ENCODE measurements at places on chromosomes 2 and 18.

GRCh38 chr18:46456691-46457090, 200.3 kb downstream of the LOXHD1 start:
- no peak for DNase-seq

GRCh38 chr18:34938090-34938489, 103.1 kb upstream of the MAPRE2 start:
- DNase-seq = no peak

DNA sequence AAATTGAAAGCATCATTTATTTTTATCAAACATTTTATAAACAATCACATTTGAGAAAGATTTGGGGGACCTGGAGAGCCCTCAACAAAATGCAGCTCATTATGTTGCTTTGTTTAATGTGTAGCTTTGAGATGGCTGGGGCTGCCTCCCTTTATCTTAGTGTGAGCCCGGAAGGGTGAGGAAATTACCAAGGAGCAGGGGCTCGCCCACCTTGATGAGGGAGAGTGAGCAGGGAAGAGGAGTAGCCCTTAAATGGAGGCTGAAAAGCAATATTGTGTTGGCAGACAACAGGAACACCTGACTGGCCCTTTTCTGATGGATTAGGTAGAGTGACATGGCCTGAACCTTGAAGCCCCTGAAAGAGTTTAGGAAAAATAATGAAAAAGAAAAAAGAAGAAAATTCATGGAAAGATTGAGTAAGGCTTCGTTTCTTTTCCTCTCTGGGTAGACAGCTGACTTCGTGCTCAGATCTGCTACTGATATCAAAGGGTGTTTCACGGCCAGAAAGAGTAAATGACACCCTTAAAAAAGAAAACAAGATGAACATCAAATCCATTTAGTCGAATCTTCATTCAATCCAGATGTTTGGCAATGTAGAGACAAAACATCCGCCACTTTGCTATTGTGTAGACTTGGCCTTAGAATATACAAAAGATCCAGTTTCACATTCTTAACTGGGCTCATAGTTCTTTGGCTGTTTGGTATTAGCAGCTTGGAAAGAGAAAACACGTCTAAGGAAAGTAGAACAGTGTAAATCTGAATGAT, 206.5 kb upstream of the TCF4 start:
- DNase-seq = no peak

DNA sequence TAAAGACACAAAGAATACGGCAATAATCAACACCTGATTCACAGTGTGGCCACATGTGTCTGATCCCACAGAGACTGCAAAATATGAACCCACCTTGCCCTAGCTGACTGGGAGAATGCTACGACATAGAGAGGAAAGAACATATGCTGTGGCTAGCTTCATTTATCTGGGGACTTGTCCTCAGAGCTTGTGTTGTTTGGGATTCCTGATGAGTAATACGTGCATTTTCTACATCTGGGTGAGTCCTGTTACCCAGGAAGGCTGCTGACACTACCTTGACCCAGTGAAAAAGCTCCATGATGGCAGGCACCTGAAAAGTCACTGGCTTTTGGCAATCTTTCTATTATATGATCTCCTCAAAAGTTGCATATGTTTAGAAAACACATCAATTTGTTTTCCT, 427.7 kb upstream of the LYPD1 start:
- no peak for DNase-seq

- DNase-seq = no peak
Measured at GRCh38 chr2:129717560-129718130, 261.8 kb upstream of the RAB6C start.

- no peak for DNase-seq
Measured at GRCh38 chr2:120301284-120301683, 44.7 kb upstream of the INHBB start.

DNA sequence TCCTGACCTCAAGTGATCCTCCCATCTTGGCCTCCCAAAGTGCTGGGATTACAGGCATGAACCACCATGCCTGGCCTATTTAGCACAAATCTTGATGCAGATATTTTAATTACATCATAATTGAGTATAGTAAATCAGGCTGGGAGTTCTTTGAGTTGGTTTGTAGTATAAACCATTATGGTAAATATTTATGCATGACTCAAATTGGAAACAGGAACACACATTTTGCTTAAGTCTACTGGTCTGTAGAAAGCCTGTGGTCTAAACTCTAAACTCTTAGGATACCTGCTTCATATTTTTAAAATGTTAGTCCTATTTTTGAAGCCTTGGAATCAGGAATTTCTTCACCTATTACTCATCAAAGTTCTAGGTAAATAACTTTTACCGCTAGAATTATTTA, 16.8 kb downstream of the ASXL3 start:
- DNase-seq = no peak

DNA sequence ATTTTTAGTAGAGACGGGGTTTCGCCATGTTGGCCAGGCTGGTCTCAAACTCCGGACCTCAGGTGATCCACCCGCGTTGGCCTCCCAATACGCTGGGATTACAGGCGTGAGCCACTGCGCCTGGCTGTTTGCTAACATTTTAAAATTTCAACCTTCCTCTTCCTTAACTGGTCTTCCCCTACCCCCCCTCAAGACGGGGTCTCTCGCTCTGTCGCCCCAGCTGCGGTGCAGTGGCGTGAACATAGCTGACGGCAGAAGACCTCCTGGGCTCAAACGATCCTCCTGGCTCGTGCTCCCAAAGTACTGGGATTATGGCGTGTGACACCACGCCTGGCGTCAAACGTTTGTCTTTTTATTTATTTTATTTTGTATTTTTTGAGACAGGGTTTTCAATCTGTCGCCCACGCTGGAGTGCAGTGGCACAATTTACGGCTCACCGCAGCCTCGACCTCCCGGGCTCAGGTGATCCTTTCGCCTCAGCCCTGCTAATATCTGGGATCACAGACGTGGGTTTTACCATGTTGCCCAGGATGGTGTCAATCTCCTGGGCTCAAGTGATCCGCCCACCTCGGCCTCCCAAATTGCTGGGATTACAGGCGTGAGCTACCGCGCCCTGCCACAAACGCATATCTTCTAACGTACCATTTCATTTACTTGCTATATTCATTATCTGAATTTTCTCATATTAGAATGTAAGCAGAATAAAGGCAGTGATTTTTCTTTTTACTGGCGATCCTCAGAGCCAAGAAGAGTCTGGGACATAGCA, 984 bp upstream of the MSH2 start:
- DNase-seq = no peak

GRCh38 chr2:229335330-229335729, 64.2 kb upstream of the PID1 start:
- DNase-seq = no peak

- DNase-seq = no peak
Measured at GRCh38 chr18:62587689-62588088, 64.9 kb downstream of the ZCCHC2 start.

DNA sequence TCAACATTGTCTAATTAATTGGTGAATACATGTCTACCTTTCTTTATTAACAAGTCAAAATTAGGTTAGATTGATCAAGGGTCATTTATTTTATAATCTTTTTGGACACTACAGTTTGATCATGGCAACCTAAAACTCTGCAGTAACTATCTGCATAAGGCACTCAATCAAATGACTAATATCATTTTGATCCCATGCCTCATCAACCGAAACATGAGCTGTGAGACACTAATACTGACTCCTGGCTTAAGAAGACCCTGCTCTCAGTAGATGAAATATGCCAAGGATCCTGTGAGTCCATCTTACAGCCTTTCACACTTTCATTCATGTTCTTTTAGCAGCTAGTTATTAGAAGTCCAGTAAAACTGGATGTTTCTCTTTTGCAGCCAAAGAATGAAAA, 169.4 kb upstream of the CAVIN2 start:
- DNase-seq = no peak

- DNase-seq = no peak
Measured at GRCh38 chr18:58223717-58224424, 179.8 kb downstream of the NEDD4L start.

DNA sequence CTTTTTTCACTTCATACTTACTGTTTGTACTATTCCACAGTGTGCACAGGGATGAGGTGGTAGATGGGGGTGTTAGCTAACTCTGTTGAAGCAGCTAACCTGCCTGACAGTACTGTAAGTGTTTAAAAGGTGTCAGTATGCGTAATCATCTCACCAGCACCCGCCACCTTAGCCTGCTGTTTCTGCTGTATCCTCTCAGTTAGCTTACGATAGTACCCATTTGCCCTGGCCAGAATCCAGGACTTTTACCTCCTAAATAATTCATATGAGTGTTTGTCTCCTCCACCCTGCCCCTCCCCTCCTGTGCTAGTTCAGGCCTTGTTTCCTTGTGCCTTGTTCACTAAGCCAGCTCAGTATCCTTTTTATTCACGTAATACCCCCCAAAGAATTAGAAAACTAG, 34.2 kb downstream of the TRAPPC12 start:
- no peak for DNase-seq

GRCh38 chr2:37377187-37377532, 32.7 kb downstream of the QPCT start:
- no peak for DNase-seq

GRCh38 chr2:213559053-213559452, 274.8 kb downstream of the SPAG16 start:
- no peak for DNase-seq

GRCh38 chr2:204108330-204108751, 171.8 kb downstream of the ICOS start:
- DNase-seq = no peak

GRCh38 chr2:203407496-203407895, 79.3 kb downstream of the ABI2 start:
- no peak for DNase-seq

DNA sequence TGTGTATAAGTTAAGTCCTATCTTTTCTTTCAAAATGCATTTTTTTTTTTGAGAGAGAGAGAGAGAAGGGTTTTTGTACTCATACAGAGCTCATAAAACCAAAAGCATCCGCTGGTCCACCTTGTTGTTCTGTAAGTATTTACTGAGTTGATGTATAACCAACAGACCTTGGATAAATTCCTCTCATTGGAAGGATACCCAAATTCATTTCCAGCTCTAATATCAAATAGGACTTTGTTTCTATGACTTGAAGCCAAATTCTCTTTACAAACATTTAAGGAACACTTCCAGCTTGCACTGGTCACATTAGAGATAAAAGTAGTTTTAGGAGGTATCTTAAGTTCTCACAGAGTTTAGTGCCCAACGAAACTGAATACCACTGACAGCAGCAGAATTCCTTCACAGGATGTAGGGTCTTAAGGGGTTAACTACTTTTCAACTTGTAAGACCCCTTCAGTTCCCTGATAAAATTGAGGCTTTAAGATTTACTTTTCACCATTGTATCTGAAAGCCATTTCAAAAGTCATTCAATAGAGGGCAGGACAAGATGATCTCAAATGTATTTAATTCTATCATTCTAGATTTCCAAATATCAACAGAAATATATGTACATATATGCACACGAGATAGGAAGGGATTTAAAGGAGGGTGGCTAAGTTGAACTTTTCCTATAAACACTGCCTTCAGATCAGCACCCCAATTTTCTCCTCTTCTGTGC, 1398.5 kb upstream of the CELF4 start:
- no peak for DNase-seq

DNA sequence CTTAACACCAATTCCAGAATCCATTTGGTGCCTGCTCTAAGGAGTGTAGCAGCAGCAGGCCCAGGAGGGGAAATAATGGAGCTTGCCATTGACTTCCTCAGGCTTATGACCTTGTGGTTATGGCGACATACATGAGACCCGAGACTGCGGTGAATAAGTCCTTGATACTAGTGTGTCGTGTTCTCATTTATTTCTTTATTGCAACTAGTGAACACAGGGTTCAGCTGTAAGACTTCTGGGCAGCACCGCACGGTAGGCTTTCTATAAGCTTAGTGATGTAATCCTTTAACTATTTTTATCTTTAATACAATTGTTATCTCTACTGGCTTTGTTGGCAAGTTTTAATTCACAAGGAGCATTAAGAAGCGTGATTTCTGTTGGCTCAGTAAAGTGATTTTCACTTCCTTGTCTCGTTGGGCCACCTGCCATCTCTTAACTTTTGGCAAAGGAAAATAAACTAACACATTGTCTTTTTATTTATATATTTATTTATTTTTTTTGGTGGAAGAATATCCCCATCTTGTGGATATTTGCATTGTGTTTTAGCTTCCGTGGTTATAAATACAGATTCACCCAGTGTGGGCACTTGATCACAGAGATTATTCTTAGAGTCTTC, 139.8 kb downstream of the LTBP1 start:
- peak; percentile 2 for DNase-seq

- no peak for DNase-seq
Measured at GRCh38 chr2:117776888-117777287, 37.6 kb upstream of the DDX18 start.

DNA sequence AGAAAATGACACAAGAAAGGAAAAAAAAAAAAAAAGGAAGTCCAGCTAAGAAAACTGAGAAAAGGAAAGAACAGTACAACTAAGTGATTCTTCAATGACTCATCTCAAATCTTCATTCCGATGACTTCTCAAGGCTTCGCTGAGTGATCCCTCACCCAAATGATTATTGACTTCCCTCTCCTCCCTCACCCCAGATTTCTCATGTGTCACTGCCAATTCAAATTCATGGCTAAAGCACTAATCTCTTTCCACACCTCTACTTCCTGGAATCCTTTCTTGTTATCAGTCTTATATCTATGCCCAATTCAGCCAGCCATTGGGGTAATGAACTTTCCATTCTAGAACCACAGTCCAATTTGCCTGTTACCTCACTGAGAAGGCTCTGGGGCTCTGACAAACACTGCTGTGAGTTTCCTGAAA, 7.2 kb upstream of the ABCB11 start:
- peak; percentile 45 for DNase-seq

- no peak for DNase-seq
Measured at GRCh38 chr2:83017366-83018090, 1441.6 kb downstream of the SUCLG1 start.

DNA sequence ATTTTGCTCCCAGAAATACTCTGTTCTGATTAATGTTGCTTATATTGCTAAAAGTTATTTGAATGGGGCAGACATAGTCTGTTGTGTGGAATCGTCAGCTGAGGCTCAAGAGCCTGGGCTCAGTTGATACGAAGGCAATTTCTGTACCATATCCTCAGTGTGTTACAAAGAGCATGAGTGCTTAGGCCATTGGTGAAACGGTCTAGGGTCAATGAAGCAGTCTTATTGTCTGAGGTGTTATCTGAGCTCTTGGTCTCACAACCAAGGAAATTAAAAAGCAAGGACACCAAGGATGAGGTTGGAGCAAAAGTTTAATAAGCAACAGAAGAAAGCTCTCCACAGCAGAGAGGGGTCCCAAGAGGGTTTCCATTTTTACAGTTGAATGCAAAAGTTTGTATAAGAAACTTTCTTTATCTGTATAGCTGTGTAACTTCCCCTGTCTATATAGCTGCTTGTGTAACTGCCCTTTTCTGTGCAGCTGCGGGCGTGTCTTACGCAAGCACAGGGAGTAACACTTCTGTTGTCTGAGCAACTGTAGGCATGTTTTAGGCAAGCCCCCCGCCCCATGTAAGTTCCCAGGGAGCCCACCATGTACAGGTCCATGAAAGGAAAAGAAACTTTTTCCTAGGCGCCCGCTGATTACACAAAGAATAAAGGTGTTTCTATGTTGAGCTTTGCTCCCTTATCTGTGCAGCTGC, 40.6 kb upstream of the DSC1 start:
- peak; percentile 86 for DNase-seq

GRCh38 chr18:79778291-79778791, 19.4 kb upstream of the KCNG2 start:
- no peak for DNase-seq

- DNase-seq = no peak
Measured at GRCh38 chr2:200255549-200255948, 50.9 kb upstream of the SPATS2L start.
